ENCODE measurements at places on chromosomes 13 and 19. TPM values are rescaled to one million over a fixed set of nuclear protein-coding genes. Genes with fewer than 3 reads are reported as not detected.

GATAD2A gene
- total RNA-seq = 188 TPM

ONECUT3 gene
- total RNA-seq = not detected

PLIN4 gene
- not detected for total RNA-seq

SPART gene
- 11.1 TPM for total RNA-seq

ZNF626 gene
- total RNA-seq = 11.4 TPM

ZFR2 gene
- total RNA-seq = 1.0 TPM

BEST2 gene
- not detected for total RNA-seq

ATP4A gene
- total RNA-seq = not detected

KLK15 gene
- total RNA-seq = not detected

CELF5 gene
- 0.21 TPM for total RNA-seq

PNMA8A gene
- 1.1 TPM for total RNA-seq

MYH14 gene
- not detected for total RNA-seq

CGB5 gene
- not detected for total RNA-seq

PDE4A gene
- total RNA-seq = 31.2 TPM

KLK14 gene
- 0.57 TPM for total RNA-seq

CEACAM1 gene
- 0.55 TPM for total RNA-seq

PTH2 gene
- total RNA-seq = not detected

ABCA7 gene
- 16.1 TPM for total RNA-seq

ODAD3 gene
- total RNA-seq = not detected

ARHGEF7 gene
- 49.4 TPM for total RNA-seq

CHERP gene
- 73.5 TPM for total RNA-seq
